GM12864 (cell line): ENCODE measurements at places on chromosomes 5 and 9.

DNA sequence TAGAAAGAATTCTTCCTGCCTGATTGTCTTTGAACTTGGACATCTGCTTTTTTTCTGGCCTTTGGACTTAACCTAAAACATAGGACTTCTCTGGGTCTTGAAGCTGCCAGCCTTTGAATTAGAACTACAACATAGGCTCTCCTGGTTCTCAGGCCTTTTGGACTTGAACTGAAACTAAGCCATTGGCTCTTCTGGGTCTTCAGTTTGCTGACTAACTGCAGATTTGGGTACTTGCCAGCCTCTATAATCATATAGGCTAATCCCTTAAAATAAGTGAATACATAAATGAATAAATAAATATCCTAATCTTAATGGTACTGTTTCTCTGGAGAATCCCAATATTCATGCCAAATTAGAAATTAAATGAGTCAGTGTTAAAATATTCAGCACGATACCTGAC is 473.4 kb upstream of the PAPPA start:
- no peak for DNase-seq

DNA sequence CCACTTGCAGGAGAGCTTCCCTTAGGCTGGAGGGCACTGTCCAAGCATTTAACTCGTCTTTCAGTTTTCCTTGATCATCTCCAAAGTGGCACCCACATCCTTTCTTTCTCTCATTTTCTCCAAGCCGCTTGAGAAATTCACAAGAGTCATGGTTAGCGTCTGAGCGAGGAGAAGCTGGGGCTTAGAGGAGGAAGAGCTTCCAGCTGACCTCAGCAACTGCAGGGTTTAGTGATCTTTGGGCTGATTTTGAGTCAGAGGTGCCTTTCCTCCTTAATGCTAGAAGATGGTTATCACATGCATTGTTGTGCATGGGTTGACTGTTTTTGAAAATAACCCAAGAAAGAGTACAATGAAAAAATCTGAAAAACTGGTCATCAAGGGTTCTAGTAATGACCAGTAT is 134.7 kb downstream of the GADD45G start:
- DNase-seq: no peak

- DNase-seq: no peak
Observed at GRCh38 chr9:134888603-134889190, 8.1 kb downstream of the FCN2 start.

GRCh38 chr5:1564182-1564748 is 40.5 kb upstream of the LPCAT1 start:
- DNase-seq: no peak

DNA sequence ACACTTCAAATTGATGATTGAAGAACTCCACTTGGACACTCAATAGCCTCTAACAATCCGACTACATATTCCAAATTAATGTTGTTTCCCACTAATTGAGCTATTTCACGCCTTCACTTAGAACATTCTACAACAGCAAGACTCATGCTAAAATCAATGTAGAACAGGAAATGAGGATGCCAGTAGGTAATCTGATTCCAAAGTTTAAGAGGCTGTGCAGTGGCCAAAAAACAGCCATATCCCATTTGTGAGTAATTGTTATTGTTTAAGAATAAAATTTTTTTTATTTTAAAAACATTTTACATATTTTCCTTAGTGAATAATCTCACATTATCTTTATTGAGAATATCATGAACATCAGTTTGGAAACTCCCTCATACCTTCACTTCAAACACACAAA is 35.7 kb upstream of the GHR start:
- DNase-seq: no peak

DNA sequence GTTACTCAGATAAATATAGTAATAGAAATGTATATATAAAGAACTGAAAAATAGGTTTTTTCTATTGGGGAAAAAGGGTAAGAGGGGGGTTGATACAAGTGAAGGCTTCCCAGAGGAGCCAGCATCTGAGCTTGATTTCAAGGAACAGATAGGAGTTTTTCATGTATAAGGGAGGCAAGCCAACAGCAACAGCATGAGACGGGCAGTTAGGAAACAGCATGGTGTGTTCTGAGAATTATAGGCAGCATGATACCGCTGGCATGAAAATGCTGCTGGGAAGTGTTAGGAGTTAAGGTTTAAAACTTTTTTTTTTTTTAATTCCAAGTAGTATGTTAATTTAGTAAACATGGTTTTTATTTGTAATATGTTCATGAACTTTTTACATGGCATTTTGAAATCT is 9.7 kb downstream of the CDC37L1 start:
- no peak for DNase-seq

DNA sequence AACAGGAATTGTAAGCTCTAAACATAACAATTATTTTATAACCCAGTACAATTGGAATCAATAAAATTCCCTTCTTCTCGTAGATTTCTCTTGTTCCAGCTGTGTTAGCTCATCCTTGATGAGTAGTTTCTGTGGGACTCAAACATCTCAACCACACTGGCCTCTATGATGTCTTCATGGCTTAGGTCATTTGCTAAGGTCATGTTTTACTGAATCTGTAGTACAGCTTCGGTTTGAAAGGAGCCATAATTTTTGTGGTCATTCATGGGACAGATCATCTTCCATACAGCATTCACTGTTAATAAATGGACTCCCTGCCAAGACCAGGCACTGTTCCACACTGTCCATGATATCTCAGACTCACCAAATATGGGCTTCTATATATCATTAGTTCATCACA is 369.0 kb upstream of the RFX3 start:
- no peak for DNase-seq

DNA sequence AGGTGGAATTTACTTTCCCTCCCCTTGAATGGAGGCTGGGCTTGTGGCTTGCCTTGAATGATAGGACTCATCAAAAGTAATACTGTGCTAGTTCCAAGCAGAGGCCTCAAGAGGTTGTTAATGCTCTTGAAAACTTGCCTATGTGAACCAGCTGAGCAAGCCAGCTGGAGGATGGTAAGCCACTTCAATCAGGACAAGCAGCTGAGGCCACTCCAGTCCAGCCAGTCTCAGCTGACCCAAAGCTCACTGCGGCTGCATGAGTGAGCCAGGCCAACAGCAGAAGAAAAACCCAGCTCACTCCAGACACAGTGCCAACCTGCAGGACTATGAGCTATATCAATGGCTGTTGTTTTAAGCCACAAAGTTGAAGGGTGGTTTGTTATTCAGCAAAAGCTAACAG is 182.8 kb downstream of the MCTP1 start:
- no peak for DNase-seq

GRCh38 chr5:170306381-170306831 is 8.8 kb upstream of the LCP2 start:
- DNase-seq: no peak

GRCh38 chr5:96503501-96504236 is 70.6 kb upstream of the PCSK1 start:
- no peak for DNase-seq

GRCh38 chr5:146213210-146213826 is 9.9 kb downstream of the RBM27 start:
- no peak for DNase-seq

DNA sequence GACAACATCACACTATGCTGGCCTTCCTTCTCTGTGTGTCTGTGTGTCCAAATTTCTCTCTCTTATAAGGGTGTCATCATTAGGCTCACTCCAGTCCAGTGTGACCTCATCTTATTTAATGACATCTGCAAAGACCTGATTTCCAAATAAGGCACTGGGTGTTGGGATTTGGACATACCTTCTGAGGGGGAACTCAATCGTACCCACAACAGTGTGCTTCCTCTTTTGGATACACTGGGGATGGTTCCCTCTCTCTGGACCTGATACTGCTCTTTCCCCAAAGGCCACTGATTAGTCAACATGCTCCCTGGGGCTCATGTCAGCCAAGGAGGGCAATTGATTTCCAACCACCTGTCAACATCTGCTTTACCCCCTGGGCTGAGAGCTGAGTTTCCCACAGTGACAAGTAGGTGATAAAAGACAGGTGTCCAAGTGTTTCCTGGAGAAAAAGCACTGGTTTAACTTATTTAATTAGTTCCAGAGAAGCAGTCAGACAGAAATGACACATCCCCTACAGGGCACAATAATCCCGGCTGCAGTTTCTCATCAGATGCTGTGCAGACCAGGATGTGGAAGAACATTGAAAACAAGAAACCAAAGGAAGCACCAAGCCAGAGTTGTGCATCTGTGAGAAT is 17.8 kb upstream of the CEP72 start:
- DNase-seq: no peak

DNA sequence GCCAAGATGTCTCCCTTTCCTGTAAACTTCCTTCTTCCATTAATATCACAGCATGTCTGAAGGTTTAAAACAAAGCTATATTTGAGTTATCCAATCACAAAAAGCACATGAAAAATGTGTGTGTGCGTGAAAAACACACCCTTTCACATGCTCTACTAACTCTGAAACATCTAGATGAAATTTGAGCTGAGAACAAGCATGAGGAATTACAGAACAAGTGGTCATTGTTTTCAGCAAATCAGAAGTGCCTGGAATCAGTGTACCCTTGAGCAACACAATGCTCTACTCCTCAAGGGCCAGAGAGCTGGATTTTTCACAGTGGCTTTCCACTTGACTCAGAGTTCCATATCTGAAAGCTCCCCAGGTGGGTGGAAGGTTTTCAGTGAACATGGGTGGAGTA is 255.9 kb downstream of the PSAT1 start:
- DNase-seq: no peak

- DNase-seq: no peak
Observed at GRCh38 chr9:126131066-126132010, 195.3 kb upstream of the MVB12B start.

DNA sequence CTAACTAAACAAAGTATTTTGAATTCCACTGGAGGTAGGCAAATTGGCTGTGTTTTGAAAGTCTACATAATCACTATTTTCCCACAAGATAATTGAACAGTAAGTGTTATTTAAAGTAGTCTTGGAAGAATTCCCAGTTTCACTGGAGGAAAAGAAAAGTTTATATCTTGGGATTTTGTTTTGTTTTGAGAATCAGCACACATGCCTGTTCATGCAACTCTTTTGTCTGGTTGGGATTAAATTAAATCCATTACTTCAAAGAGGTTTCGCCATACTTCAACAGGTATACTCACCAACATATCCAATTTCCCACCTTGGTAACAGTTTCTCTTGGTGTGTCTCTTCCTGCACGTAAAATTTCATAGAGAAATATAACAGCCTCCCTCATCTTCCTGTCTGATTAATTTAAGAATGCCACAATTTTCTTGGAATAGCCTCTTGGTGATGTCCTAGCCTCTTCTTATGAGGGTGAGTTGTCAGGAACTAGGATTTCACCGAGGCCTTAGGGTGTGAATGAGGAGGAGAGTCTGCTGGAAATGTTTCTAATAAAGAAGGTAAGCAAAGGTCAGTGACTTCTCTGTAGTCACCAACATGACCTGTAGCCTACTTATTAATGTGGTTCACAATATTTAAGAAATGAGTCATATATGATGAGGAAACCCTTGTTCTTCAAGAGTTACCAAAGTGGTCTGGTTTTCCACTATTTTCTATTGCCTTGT is 48.1 kb downstream of the ITGA2 start:
- DNase-seq: no peak

GRCh38 chr5:29899583-29899982 is 1293.9 kb upstream of the CDH6 start:
- DNase-seq: no peak

GRCh38 chr5:100683881-100684280 is 148.7 kb downstream of the FAM174A start:
- DNase-seq: no peak

DNA sequence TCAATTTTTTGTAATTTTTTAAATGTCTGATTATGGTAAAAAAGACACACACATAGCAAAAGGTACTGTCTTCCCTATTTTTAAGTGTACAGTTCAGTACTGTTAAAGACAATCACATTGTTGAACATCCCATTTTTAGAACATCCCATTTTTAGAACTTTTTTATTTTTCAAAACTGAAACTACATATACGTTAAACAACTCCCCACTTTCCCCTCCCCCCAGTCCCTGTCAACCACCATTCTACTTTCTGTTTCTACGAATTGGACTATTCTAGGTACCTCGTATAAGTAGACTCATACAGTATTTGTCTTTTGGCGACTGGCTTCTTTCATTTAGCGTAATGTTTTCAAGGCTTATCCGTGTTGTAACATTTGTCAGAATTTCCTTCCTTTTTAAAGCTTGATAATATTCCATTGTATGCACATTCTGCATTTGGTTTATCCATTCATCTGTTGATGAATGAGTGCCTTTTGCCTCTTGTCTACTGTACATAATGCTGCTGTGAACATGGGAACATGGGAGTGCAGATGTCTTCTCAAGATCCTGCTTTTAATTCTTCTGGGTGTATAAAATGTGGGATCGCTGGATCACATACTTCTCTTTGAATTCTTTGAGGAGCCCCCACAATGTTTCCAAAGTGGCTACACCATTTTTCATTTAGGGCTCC is 154.0 kb downstream of the PIK3R1 start:
- DNase-seq: peak; percentile 65

- DNase-seq: peak; percentile 59
Observed at GRCh38 chr9:71795097-71795813, 26.9 kb upstream of the CEMIP2 start.

- DNase-seq: no peak
Observed at GRCh38 chr5:80608731-80609130, 38.7 kb upstream of the ANKRD34B start.
